HepG2 (cell line): ENCODE measurements at places on chromosomes 4 and X. TPM values are rescaled to one million over a fixed set of nuclear protein-coding genes. Genes with fewer than 3 reads are reported as not detected.
A peak's percentile ranks its signal among the peaks of the same experiment; 100 is the strongest.

GRCh38 chr4:25307596-25307995, 5.0 kb upstream of the ZCCHC4 start:
- peaks cover 43% of the 10 kb centered on the region for H3K4me1 ChIP-seq
- no peak overlapping the region for H3K27ac ChIP-seq
- H3K36me3 ChIP-seq = no peaks in the 10 kb centered on the region
- H3K27me3 ChIP-seq = peaks cover 1% of the 10 kb centered on the region; the same call in 1 of the 2 replicates
- no peak for DNase-seq
- H3K4me3 ChIP-seq = no peak overlapping the region

GRCh38 chr4:61924131-61924530, 724.0 kb downstream of the ADGRL3 start:
- no peak overlapping the region for H3K4me3 ChIP-seq
- H3K27me3 ChIP-seq = 0 out of 3 replicates have a peak, but pooled peaks cover 3% of the 10 kb centered on the region
- H3K4me1 ChIP-seq = no peaks in the 10 kb centered on the region
- no peaks in the 10 kb centered on the region for H3K36me3 ChIP-seq
- no peak overlapping the region for H3K27ac ChIP-seq

DNA sequence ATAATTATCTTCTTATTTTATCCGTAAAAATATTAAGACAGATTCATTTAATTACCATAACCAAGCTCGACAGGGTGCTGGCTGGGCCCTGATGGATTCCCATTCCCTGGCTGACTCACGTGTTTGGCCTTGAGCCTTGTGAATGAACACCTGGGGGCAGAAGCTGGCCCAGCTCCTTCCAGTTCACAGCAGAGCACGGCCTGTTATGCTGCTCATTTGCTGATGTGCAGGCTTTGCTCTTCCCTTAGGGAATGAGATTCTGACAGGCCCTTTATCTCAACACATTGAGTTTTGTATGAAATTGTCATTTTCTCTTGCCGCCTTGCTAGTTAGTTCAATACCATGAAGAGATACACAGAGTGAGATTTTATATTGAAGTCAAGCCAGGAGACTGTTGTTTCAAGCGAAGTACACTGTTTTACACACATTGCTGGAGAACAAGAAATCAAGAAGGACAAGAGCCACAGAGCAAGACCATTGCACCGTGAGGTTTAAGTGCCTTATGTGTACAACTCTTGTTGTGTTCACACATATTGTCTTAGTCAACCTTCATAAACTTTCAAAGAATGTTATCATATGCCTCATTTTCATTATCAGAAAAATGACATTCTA, 1583.3 kb downstream of the STIM2 start:
- no peaks in the 10 kb centered on the region for H3K27me3 ChIP-seq
- no peak overlapping the region for H3K27ac ChIP-seq
- no peak for DNase-seq
- no peaks in the 10 kb centered on the region for H3K4me1 ChIP-seq
- H3K4me3 ChIP-seq = no peak overlapping the region

GRCh38 chr4:40621592-40622512, 7.8 kb downstream of the RBM47 start:
- H3K36me3 ChIP-seq = no peaks in the 10 kb centered on the region
- no peaks in the 10 kb centered on the region for H3K27me3 ChIP-seq
- no peak overlapping the region for H3K27ac ChIP-seq
- peak; percentile 60 for DNase-seq
- no peak overlapping the region for H3K4me3 ChIP-seq
- H3K4me1 ChIP-seq = peaks cover 13% of the 10 kb centered on the region

DNA sequence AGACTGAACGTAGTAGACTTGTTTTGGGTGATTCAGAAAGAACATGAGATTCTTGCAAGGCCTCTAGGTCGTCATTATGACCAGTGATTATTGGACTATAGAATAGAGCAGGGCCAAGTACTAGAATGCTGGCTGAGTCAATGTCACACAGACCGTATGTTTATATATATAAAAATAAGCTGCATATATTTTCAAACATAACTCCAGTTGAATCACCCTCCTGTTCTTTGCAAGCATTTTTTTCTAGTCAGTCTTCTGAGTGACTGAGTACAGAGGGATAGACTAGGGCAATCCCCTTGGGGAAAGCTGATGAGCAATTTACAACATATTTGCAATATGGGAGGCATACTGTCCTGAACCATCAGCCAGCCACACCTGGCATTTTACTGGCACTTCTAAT, 48.4 kb upstream of the PRPS1 start:
- H3K4me1 ChIP-seq = peaks cover 5% of the 10 kb centered on the region
- no peaks in the 10 kb centered on the region for H3K36me3 ChIP-seq
- no peak overlapping the region for H3K4me3 ChIP-seq
- no peak for DNase-seq
- H3K27me3 ChIP-seq = no peaks in the 10 kb centered on the region

The STARD8 gene
- polyA plus RNA-seq = 0.09 and 0.10 TPM in 2 replicates

- no peaks in the 10 kb centered on the region for H3K36me3 ChIP-seq
- no peaks in the 10 kb centered on the region for H3K27me3 ChIP-seq
- no peak overlapping the region for H3K27ac ChIP-seq
- no peak for DNase-seq
- no peak overlapping the region for H3K4me3 ChIP-seq
Observed at GRCh38 chr4:137861682-137862081, 329.4 kb upstream of the PCDH18 start.

The MMAA gene
- 1.0 and 1.3 TPM in 2 replicates for polyA plus RNA-seq

- peaks cover 48% of the 10 kb centered on the region for H3K4me1 ChIP-seq
- no peaks in the 10 kb centered on the region for H3K27me3 ChIP-seq
- no peak overlapping the region for H3K4me3 ChIP-seq
Observed at GRCh38 chr4:38889143-38889542, 21.5 kb downstream of the FAM114A1 start.

DNA sequence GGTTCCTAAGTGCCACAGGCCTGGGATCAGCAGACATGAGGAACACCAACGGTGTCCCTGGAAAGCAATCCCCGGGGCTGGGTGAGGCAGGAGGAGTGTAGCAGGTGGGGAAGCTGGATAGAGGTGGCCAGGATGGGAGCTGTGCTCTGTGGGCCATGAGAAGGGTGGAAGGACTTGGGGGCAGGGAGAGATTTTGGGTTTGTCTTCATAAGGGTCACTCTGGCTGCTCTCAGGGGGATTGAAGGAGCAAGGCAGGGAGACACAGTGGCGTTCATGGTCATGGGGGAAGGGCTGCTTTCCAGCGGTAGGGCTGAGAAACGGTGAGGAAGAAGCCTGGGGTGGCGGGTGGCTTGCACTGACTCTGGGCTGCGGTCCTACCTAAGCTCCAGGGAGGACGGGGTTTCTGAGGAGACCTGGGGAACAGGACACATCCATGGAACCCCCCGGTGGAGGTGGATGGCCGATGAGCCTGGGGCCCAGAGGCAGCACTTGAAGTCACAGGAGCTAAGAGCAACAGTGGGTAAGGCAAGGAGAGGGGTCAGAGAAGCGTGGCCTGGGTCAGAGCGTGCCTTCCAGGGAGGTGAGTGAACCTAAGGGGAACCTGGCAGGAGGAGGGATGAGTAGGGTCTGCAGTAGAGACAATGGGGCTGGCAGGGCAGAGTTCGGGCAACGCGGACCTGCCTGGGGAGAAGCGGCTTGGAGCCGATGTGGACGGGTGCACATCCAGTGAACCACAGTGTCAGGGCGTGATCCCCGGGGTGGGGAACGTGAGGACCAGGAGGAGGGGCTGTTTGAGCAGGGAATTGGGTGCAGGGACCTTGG, 12.4 kb upstream of the CTBP1 start:
- H3K4me3 ChIP-seq = no peak overlapping the region
- H3K36me3 ChIP-seq = no peaks in the 10 kb centered on the region

GRCh38 chrX:20066968-20067708, 49.6 kb downstream of the MAP7D2 start:
- no peak overlapping the region for H3K4me3 ChIP-seq
- H3K36me3 ChIP-seq = no peaks in the 10 kb centered on the region
- peaks cover 10% of the 10 kb centered on the region for H3K4me1 ChIP-seq
- peak; percentile 35 for DNase-seq
- H3K27me3 ChIP-seq = no peaks in the 10 kb centered on the region
